H9 (cell line): ENCODE measurements at places on chromosomes 4 and X. TPM values are rescaled to one million over a fixed set of nuclear protein-coding genes. Genes with fewer than 3 reads are reported as not detected.

CSN1S1 gene
- not detected in 2 replicates for total RNA-seq

SSX2B gene
- not detected in 2 replicates for total RNA-seq

GSPT2 gene
- 51.0 and 53.2 TPM in 2 replicates for total RNA-seq

GPR50 gene
- 11.9 and 12.2 TPM in 2 replicates for total RNA-seq

NXF2B gene
- total RNA-seq: not detected in 2 replicates

GUCY1B1 gene
- total RNA-seq: 0.50 and 0.59 TPM in 2 replicates

GRCh38 chr4:41989994-41990364 lies 351 bp upstream of the SLC30A9 start:
- no peak for DNase-seq

- no peak for DNase-seq
Measured at GRCh38 chr4:158770671-158771070, 1.8 kb downstream of the FNIP2 start.

- DNase-seq: no peak
Measured at GRCh38 chrX:79159800-79160199, 15.3 kb downstream of the GPR174 start.

DNA sequence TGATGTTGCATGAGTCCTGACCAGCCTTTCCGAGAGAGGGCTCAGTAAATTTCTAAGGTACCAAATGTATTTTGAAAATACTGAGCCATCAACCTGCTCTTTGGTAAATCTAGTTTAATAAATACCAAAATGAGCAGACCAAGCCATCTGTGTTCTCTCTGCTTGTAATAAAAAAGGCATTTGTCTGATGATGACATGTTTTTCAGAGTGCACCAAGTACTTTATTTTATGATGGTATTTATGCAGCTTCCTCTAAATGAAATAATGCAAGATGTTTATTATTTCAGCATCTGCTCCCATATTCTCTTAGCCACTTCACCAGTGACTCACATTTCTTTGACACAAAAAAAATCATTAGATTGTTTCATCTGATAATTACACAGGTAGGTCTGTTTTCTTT lies 700.5 kb downstream of the TRIML1 start:
- no peak for DNase-seq

- DNase-seq: peak; percentile 41
Measured at GRCh38 chrX:16212436-16212835, 45.2 kb downstream of the MAGEB17 start.

- DNase-seq: no peak
Measured at GRCh38 chr4:15976456-15977447, 13.8 kb upstream of the FGFBP2 start.

- no peak for DNase-seq
Measured at GRCh38 chrX:104008831-104009230, 4.7 kb downstream of the H2BW1 start.

DNA sequence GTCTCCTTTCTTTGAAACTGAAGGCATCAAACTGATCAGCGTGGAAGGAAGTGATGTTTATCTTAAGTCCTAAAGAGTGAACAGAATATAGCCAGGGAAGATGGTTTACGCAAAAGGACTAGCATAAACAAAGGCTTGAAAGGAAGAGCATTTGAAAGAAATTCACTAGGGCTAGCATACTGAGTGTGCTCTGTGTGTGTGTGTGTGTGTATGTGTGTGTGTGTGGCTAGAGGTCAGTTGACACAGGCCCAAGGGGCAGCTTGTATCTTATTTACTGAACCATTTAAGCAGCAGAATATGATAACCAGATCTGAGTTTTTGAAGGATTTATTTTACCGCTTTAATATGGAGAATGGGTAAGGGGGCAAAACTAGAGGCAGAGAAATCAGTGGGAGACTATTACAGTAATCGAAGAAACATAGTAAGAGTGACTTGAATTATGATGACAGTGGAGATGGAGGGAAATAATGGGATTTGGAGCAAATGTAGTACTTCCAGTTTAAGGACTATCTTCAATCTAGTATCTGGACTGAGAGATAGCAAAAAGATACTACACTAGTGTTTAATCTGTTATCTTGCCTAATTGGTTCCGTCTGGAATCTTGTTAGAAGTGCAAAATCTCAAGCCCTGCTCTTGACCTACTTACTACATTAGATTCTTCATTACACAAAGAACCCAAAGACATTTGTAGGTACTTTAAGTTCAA lies 36.9 kb downstream of the CEP44 start:
- DNase-seq: no peak

GRCh38 chrX:2714551-2714950 lies 23.5 kb downstream of the CD99 start:
- DNase-seq: no peak

DNA sequence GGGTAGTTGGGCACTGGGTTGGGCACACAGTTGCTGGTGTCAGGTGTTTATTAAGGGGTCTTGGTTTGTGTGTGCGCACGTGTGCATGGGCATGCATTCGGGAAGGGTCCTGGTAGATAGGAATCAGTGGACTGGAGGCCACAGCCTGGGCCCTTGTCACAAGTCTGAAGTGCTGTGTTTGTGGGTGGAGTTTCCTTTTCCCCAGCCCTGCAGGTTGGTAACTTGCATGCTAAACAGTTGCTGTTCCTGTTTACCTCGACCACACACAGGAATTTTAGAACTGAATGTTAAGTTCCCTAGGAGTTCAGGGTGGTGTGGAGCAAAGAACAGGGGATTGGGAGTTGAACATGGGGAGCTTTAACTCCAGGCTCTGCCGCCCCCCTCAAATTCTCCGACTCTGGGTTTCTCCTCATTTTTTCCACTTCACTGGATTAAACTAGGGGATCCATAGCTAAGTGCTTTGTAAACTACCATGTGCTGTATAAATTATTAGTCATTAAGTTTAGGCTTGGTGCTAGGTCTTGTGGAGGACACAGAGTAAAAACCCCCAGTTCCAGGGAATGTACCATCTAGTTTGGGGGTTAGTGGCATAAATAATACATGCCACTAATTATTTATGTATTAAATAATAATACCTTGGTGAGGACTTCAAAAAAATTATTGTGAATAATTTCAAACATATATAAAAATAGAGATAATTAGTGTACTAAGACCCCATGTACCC lies 49.0 kb downstream of the STARD8 start:
- no peak for DNase-seq

- no peak for DNase-seq
Measured at GRCh38 chrX:102627640-102628039, 23.6 kb upstream of the GPRASP1 start.

DNA sequence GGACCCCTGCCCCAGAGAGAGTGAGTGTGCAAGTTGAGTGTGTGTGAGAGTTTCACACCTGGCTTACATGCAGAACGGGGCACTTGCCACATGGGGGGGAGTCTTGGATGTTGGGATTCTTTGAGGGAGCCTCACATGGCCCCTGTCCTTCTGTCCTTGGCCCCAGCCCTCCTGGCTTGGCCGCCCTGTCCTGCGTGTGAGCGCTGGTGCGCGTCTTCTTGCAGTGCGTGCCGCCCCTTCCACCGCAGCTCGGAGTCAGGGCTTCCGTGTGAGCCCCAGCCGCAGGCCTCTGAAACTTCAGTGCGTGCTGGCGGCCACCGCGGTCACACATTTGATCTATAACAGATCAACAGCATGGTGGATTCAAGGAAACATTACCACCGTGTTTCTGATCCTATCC lies 30.1 kb upstream of the HGFAC start:
- peak; percentile 18 for DNase-seq

DNA sequence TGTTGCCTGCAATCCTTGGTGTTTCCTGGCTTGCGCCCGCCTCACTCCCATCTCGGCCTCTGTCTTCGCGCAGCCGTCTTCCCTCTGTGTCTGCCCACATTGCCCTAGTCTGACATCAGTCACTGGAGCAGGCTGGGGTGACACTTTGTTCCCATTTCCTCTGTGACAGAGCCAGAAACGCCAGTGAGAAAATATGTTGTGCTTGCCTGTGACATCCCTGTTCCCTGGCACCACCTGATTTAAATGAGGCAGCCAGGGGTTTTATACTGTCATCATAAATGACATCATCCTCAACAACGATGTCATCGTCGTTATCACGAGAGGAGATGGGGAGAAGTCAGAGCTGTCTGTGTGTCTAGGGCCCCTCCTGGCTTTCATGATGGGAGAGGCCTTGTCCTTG lies 29.1 kb downstream of the ZNF185 start:
- no peak for DNase-seq

DNA sequence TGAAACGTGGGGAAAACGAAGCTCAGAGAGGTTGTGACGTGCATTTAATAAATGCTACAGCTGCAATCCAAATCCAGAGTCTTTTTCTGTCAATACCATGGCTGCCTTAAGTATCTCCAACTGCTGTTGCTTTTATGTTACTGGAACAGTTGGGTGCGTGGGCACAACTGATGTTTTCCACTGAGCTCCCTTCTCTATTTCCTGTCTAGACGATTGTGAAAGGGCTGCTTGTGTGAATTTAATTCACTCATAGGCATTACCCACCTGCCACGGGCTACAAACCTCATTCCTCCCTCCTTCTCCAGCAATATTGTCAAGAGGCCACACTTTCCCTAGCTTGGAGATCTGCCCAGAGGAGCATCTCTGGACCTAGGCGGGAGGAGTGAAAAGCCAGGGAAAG lies 526.0 kb downstream of the MID1IP1 start:
- DNase-seq: no peak

- no peak for DNase-seq
Measured at GRCh38 chr4:58275856-58276255, 1165.7 kb upstream of the IGFBP7 start.

- no peak for DNase-seq
Measured at GRCh38 chrX:15676886-15677285, 12.3 kb upstream of the CLTRN start.

GRCh38 chrX:105723966-105724735 lies 98.2 kb upstream of the NRK start:
- no peak for DNase-seq
